ENCODE measurements at places on chromosomes 12 and 14.

DNA sequence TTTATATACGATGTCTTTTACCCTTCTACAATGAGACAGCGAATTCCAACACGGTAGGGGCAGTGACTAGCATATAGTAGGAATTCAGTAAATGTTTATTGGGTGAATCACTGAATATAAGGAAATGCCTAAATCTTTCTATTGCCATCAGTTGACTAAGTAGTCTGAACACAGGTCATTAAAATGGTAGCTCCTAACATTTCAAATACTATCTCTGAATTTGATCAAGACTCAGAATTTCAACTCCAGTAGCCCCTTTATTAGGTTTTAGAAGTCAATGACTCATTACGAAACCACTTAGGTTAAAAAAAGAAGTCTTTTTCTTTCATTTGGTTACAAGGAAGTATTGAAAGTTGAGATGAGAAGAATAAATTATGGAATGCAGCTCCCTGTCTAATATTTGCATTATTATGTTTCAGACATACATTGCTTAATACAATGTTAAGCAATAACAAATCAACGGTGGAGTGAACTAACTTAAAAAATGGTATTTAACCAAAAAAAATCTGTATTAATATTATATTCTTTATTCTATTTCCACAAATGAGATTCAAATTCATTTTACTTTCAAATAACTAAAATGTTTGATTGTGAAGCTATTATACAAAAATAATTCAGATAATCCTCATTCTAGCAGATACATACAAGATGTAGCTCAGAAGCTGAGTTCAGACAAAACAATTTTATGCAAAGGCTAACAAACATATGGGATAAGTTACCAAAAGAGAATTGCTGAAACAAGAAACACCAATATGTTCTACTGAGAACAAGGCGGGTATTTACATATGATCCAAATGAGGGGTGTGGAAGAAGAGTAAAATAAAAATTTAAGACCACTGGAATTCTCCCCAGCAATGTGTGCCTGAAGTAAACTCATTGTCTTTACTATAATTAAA, 302.7 kb downstream of the CEP128 start:
- no peak for DNase-seq

DNA sequence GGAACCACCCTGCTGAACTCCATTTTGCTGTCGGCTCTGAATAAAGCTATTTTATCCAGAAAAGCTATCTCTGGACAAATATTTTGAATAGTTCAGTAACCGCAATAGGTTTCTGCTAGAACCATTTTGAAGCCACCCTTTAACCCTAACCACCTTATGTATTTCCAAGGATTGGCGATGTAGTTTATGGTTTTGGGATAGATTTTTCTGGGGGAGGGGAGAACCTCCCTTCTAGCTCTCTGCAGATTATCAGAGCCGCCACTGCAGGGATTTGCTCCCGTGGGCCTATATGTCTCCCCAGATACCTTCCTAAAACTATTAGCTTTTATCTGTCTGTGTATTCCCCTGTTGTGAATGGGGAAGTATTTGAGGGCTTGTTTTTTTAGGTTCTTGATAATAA, 1.8 kb upstream of the TUBA1B start:
- no peak for DNase-seq

DNA sequence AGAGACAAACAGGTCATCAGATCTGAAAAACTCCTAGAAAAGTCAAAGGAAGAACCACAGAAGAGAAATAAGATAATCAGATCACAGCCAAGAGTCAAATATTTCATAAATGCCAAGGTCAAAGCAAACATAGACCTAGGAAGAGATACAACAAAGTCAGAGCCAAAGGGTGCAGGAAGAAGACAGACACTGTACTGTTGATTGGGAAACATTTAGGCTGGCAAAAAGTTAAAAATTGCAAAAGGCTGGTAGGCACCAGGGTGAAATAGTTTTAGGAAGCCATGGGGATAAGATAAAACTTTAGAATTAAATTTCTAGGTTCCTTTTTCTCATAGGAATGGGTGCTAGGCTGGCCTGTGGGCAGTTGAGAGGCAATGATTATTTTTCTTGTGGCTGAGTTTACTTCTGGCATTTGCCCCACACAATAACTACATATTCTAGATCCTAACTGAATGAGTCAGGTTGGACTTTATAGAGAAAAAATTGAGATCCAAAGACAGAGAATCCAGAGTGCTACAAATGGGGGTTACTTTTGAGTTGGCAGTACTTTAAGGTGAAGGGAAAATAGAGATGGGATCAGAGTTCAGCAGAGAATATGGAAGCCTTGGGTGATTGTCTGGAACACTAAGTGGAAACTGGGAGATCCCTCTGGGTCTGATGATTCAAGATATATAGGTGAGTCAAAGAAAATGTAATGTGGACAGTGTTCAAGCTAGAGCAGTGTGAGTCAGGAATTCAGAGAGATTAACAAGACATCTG, 215.5 kb downstream of the C12orf50 start:
- DNase-seq: no peak

- peak; percentile 10 for DNase-seq
These were observed 91.4 kb upstream of the CPM start for GRCh38 chr12:69024413-69024812.

DNA sequence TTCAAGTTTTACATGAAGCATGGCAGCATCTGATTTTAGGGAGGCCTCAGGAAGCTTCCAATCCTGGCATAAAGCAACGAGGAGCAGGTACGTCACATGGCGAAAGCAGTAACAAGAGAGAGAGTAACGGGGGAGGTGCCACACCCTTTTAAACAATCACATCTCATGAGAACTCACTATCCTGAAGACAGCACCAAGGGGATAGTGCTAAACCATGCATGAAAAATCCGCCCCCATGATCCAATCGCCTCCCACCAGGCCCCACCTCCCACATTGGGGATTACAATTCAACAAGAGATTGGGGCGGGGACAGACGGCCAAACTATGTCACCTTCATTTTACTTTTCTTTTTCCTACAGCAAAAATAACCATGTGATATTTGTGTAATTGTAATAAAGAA, 7.2 kb upstream of the MAP3K9 start:
- no peak for DNase-seq

GRCh38 chr12:89949457-89950195, 241.0 kb upstream of the ATP2B1 start:
- peak; percentile 93 for DNase-seq

- peak; percentile 28 for DNase-seq
These were observed 7.1 kb upstream of the ARL1 start for GRCh38 chr12:101414533-101415119.

DNA sequence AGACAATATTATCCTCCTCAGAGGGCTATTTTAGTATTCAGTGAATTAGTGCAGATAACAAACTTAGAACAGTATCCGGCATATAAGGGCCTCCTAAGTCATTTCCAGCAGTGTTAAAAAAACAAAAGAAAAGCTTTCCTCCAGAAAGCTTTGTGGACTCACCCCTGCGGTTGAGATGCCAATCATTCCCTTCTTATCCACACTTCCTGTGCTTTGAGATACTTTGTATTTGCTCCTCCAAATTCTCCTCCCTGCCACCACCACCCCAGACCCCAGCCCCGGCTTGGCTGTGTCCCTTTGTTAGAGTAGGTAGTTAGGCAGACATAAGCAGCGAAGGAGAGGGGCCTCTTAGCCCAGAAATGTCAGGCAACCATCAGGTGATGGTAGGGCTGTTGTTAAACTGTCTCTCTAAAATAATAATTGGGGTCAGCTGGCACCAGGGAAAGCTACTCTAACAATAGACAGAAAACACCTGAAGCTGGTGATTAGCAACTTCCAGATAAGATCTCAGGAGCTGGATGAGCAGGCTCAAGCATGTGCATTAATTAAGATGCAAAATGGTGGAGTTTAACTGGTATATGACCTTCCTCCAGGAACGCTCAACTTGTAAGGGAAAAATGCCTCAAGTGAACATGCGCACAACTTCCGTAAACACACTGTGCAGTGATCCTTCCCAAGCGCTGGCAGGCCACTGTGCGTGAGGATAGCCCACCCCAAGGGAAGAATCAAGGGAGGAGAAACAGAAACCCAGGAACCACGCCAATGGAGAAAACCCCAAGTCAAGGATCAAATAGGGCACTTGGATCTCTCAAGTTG, 152.1 kb upstream of the EEA1 start:
- no peak for DNase-seq

GRCh38 chr14:99971087-99971940, 93.9 kb upstream of the EVL start:
- DNase-seq: peak; percentile 76

GRCh38 chr14:50714450-50715073, 46.5 kb upstream of the SAV1 start:
- DNase-seq: peak; percentile 5

GRCh38 chr14:71739273-71739990, 192.8 kb upstream of the RGS6 start:
- no peak for DNase-seq

GRCh38 chr12:47652521-47653234, 53.2 kb downstream of the RPAP3 start:
- no peak for DNase-seq

DNA sequence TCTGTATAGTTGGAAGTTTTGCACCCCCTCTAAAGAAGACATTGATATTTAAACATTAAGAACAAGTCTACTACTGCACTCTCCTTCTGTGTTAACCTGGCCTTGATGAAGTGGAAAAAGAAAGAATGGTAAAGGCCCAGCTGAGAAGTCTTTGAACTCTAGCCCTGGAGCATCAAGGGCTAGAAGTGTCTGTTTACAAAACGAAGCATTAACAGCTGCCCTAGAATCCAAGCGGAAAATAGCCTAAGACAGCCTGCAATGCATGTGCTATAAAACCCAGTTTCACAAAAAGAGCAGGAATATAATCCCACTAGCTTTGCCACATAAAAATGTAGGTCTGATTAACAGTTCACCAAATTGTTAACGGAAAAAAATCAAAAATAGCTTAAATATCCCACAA, 60.5 kb downstream of the NUMB start:
- DNase-seq: no peak

- DNase-seq: no peak
These were observed 64.9 kb upstream of the ZDHHC17 start for GRCh38 chr12:76698966-76699365.

- no peak for DNase-seq
These were observed 20.9 kb downstream of the GALNT16 start for GRCh38 chr14:69280746-69281291.

DNA sequence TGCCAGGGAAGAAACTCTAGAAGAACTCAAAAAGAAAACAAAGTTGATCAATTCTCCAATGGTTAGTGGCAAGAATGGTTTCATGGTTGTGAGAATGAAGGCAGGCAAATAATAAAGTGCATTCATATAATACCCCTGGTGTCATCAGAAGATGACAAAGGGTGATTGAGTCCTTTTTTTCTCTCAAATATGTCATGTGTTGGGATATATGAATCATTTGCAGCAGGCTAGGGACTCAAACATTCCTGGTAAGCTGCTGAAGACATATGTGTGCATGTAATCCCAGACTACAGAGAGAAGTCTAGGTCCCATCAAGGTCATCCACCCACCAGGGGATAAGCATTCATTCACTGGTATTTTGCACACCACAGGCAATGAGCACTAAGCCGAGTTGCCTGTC, 82.4 kb upstream of the MYF6 start:
- no peak for DNase-seq

GRCh38 chr14:93929048-93929535, 1.9 kb downstream of the FAM181A start:
- no peak for DNase-seq

- DNase-seq: no peak
These were observed 32.1 kb upstream of the PTGDR start for GRCh38 chr14:52235434-52235833.

DNA sequence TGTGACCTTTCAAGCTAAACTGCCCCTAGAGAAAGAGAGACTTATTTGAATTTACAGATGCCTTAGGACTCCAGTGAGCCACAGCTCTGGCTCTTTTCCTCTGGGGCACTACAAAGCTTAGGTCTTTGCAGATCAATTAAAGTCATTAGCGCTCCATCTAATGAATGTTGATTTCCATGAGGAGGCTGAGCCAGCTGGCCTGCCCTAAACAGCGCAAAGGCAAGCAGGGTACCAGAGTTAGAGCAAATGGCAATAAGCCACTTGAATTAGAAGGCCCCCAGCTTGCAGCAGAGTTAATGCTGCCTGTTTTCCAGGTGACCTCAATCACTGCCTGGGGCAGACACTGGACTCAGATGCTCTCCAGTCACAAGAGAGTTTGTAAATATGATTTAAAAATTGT, 695.3 kb downstream of the DIO2 start:
- DNase-seq: no peak

DNA sequence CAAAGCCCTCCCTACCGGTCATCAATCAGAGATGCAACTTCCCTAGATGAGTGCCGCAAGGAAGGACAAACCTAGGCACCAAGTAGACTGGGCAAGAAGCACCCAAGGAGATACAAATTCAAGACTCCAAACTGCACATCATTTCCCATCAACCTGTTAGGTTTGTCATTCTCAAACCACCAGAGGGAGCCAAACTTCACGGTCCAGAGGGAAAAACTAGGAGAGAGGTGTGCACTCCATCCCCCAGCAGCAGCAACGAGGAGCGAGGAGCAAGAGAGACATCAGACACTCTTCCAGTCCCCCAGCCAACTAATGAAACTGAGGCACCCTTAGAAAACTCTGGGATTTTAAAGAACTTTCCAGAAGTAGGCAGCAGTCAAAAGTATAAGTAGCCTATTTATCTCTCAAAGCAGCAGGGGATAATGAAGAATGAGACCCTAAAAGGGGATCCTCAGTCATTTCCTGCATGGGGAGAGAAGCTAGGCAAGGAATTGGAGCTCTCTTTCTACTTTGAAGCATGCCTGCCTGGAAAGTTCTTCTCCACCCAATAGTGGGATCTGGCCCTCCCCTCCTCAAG, 37.0 kb upstream of the NT5DC3 start:
- DNase-seq: peak; percentile 75

DNA sequence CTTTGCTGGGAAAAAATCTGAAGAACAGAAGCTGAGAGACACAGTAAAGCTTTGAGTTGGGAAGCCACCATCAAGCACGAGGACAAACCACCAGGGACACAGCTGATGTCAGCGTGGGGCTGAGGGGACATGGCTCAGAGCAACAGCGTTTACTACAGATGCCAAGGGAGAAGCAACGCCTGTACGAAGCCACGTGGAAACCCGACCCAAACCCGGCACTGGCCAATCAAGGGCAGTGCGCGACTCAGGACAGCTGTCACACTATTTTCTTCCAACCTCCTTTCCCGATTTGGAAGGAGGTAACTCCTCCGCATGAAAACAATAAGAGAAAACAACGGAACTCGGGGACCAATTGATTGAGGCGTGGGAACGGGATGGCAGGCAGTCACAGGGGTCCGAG, 20.2 kb upstream of the CHGA start:
- DNase-seq: no peak

DNA sequence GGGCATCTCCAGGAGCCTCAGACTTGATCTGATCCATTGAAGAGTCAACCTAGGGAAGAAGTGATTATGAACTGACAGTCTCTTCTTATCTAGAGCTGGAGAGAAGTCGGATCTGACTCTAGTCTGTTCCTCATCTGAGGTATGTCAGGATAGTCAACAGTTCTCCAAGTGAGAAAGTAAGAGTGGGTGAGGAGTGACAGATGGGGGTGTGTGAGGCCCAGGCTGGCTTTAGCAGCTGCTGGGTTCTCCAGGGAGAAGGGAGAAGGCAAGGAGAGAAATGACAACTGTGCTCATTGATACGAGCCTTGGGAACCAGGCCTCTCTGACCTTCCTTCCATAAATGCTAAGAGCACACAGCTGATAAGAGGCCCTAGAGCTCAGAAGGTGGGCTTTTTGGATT, 53.3 kb downstream of the IRAK3 start:
- DNase-seq: no peak
